ENCODE measurements at places on chromosomes 7 and 10.

GRCh38 chr7:91352091-91352490 lies 87.9 kb downstream of the FZD1 start:
- DNase-seq: no peak

GRCh38 chr10:117320050-117320665 lies 55.1 kb downstream of the PDZD8 start:
- no peak for DNase-seq

DNA sequence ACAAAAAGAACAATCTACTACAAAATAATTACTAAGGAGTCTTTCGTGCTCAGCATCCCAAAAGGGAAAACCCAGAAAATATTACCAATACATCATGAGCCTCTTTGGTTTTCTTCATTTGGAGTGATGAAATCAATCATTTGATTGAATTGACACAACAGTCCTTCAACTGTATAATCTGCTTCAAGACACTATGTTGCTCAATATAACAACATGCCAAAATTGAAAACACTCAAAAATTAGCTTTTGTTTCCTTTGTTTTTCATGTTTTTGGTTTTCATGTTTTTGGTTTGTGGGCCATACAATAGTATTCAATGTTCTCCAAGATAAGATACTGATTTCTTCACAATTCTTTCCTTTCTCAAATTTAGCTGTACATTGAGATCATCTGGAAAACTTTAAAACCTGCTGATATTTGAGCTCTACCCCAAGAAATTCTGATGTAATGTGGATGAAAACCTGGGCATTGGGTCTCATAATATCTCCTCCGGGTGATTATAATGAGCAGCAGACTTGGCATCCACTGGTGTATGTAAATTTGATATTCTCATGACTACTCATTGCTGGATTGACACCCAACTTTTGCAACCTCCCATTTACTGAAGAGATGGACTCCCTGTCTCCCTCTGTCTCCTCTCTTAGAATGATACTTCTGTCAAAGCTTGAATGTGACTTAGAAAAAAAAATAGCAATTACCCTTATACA lies 4.6 kb downstream of the SOSTDC1 start:
- no peak for DNase-seq

- DNase-seq: no peak
Measured at GRCh38 chr7:51228386-51228958, 88.1 kb downstream of the COBL start.

GRCh38 chr7:125845686-125846085 lies 916.1 kb upstream of the POT1 start:
- DNase-seq: no peak

DNA sequence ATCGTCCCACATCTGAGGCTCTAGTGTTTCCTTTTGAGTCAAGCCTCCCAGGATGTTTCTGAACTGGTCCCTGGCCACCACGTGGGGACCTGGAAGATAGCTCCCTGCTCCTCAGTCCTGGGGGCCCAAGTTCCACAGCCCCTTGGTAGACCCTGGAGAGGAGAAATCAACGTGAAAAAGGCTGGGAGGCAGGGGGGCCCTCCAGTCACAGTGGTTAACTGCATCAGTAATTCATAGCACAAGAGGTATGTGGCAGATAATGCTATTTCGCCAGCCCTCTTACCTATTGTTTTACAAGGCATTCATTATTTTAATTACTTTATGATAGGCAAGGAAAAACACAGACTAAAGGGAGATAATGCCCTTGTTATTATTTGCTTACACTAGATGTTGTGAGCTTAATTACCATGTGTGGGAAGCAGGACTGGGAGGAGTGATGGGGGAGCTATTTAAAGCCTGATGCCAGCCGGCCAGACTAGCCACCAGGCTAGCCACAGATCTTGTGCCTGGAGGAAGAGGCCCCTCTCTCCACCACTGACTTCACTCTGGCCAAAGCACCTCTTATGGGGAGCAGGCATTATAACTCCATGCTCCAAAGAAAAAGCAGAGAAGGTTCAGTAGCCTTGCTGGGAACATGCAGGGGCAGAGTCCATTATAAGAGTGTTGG lies 230.7 kb downstream of the KCNMA1 start:
- DNase-seq: no peak

GRCh38 chr7:114944745-114945625 lies 23.1 kb downstream of the MDFIC start:
- no peak for DNase-seq

GRCh38 chr7:105691082-105691679 lies 109.9 kb upstream of the EFCAB10 start:
- DNase-seq: peak; percentile 56

Measured in CD8-positive, alpha-beta memory T cell (primary cell).